ENCODE measurements at places on chromosomes 4 and X.

DNA sequence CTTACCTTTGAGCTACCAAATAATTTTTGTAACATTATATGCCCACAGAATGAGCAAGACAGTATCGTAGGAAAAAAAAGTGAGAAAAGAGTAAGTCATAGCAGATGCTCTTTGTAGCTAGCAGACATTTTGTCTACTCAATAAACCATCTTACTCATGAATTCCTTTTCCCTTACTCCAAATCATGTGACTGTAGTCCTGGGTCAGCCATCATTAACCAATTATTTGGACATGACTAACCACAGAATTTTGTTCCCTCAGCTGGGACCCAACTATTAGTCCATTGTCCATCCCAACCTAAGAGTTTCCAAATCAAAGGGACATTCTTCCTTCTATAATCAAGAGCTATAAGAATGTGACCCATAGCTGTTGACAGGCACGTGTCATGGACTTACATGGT is 11.4 kb downstream of the UBE2D3 start:
- H3K36me3 ChIP-seq, result peaks cover 8% of the 10 kb centered on the region
- no peak for DNase-seq
- H3K27ac ChIP-seq, result no peak overlapping the region
- H3K4me3 ChIP-seq, result peak overlapping the region; percentile 58
- H3K27me3 ChIP-seq, result no peaks in the 10 kb centered on the region

- no peaks in the 10 kb centered on the region for H3K36me3 ChIP-seq
- H3K4me3 ChIP-seq, result no peak overlapping the region
- DNase-seq, result no peak
- H3K4me1 ChIP-seq, result no peaks in the 10 kb centered on the region
- H3K27ac ChIP-seq, result no peak overlapping the region
Observed at GRCh38 chr4:102174719-102175189, 170.5 kb downstream of the SLC39A8 start.

DNA sequence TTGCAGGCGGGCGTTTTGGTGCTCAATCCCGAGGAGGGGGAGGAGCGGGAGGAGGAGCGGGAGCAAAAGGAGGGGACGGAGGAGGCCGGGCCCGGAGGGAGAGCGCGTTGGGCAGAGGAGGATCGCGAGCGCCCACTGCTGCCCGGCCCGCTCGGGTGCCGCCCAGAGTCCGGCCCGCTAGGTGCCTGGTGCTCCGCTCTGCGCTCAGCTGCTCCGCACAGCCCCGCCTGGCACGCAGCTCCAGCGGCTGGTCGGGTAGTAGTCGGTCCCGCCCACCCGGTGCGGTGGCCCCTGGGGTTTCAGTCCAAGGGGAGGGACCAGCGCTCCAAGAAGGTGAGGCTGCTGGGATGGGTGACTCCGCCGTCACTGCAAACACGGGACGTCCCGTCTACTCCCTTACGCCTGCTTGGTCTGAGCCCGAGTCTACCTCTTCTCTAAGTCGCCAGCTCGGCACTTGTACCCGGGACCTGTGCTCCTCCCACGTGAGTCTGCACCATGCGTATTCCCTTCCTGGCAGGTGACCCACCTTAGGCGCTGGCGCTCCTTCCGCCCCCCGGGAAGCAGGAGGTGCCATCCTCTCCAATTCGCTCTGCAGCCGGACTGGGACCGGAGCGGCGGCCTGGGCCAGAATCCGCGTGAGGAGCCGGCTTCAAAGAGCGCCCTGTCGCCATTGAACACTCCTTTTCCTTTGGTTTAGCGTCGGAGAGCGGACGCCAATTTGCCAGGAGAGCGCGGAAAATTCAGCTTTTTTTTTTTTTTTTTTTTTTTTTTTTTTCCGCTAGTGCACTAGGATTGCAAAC is 405 bp upstream of the HS3ST1 start:
- H3K27me3 ChIP-seq, result peaks cover 41% of the 10 kb centered on the region
- H3K4me1 ChIP-seq, result peaks cover 9% of the 10 kb centered on the region
- H3K36me3 ChIP-seq, result peaks cover 2% of the 10 kb centered on the region
- peak overlapping the region; percentile 86 for H3K4me3 ChIP-seq

GRCh38 chr4:155713911-155714310 is 44.9 kb upstream of the GUCY1B1 start:
- no peak overlapping the region for H3K4me3 ChIP-seq
- H3K27me3 ChIP-seq, result peaks cover 11% of the 10 kb centered on the region
- no peaks in the 10 kb centered on the region for H3K36me3 ChIP-seq
- H3K27ac ChIP-seq, result no peak overlapping the region
- DNase-seq, result no peak
- no peaks in the 10 kb centered on the region for H3K4me1 ChIP-seq

GRCh38 chrX:110258552-110258951 is 59.3 kb downstream of the AMMECR1 start:
- DNase-seq, result no peak
- no peak overlapping the region for H3K4me3 ChIP-seq
- H3K36me3 ChIP-seq, result no peaks in the 10 kb centered on the region
- H3K27me3 ChIP-seq, result no peaks in the 10 kb centered on the region
- peak overlapping the region; percentile 69 for H3K27ac ChIP-seq
- H3K4me1 ChIP-seq, result peaks cover 15% of the 10 kb centered on the region

DNA sequence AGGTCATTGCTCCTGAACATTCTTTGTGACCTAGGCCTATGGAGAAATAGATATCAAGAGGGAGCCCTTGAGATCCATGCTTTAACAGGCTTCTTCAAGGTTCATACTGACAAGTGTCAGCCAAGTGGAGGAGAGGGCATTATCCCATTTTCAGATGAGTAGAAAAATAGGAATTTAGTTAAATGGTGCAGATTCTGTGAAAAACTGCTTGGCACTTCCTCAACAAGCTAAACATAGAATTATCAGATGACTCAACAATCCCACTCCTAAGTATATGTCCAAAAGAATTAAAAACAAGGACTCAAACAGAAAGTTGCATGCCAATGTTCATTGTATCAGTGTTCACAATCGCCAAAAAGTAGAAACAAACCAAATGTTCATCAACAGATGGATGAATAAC is 43.8 kb upstream of the KCNIP4 start:
- no peak for DNase-seq
- H3K27me3 ChIP-seq, result no peaks in the 10 kb centered on the region
- no peaks in the 10 kb centered on the region for H3K4me1 ChIP-seq
- H3K4me3 ChIP-seq, result no peak overlapping the region

DNA sequence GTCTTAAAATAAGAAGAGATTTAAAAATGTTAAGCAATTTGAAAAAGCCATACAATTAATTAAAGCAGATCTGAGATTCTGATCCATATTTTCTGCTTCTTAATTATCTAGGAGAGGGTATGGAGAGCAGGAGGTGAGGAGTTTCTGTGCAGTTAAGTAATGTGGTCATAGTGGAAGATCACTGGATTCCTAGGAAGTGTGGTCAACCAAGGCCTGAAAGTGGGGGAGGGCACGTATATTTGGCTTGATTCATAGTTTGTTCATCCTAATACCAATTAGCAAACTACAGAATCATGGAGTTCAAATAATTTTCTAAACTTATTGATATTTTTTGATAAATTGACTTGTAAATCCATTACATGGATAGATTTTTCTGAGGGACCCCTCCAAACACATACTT is 768.3 kb downstream of the RAPGEF2 start:
- no peak overlapping the region for H3K4me3 ChIP-seq
- H3K27me3 ChIP-seq, result no peaks in the 10 kb centered on the region
- DNase-seq, result no peak

GRCh38 chr4:145216535-145216934 is 36.1 kb upstream of the OTUD4 start:
- peaks cover 24% of the 10 kb centered on the region for H3K27me3 ChIP-seq
- peaks cover 2% of the 10 kb centered on the region for H3K36me3 ChIP-seq
- no peak overlapping the region for H3K27ac ChIP-seq
- H3K4me1 ChIP-seq, result no peaks in the 10 kb centered on the region

GRCh38 chr4:16590797-16591196 is 307.6 kb downstream of the LDB2 start:
- no peaks in the 10 kb centered on the region for H3K36me3 ChIP-seq
- H3K27ac ChIP-seq, result no peak overlapping the region
- no peaks in the 10 kb centered on the region for H3K4me1 ChIP-seq

DNA sequence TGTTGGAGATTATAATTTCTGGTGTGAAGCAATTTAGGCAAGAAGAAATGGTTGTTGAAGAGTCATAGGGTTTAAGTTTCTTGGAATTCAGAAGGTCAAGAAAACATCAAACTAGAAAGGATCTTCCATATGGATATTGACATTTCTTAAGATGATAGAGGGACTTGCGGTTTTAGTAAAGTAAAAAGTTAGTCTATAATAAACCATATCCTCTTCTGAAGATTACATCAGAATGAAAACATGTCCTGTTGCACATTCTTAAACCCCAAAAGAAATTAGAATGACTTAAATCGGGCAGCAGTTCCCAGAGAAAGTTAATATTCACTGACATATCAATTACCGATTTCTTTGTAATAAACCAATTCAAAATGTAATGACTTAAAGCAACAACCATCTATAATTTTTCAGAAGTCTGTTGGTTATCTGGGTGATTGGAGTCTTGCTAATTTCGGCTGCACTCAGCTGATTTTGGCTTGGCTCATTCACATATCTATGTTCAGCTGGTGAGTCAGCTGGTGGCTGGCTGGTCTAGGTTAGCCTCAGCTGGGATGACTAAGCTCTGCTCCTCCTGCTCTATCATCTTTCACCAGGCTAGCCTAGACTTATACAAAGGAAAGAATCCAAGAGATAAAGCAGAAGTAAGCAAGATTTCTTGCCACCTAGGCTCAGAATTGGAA is 24.4 kb upstream of the DYNLT3 start:
- H3K4me3 ChIP-seq, result no peak overlapping the region
- no peak overlapping the region for H3K27ac ChIP-seq
- no peaks in the 10 kb centered on the region for H3K36me3 ChIP-seq
- H3K27me3 ChIP-seq, result no peaks in the 10 kb centered on the region
- no peak for DNase-seq

GRCh38 chr4:46817806-46818205 is 91.2 kb downstream of the COX7B2 start:
- H3K36me3 ChIP-seq, result no peaks in the 10 kb centered on the region
- no peak overlapping the region for H3K4me3 ChIP-seq
- no peak for DNase-seq
- H3K27ac ChIP-seq, result no peak overlapping the region
- H3K4me1 ChIP-seq, result no peaks in the 10 kb centered on the region
- peaks cover 6% of the 10 kb centered on the region for H3K27me3 ChIP-seq

All from T-helper 17 cell (primary cell).